Amniotic epithelial cell (primary cell): ENCODE measurements at places on chromosomes 4 and X.

DNA sequence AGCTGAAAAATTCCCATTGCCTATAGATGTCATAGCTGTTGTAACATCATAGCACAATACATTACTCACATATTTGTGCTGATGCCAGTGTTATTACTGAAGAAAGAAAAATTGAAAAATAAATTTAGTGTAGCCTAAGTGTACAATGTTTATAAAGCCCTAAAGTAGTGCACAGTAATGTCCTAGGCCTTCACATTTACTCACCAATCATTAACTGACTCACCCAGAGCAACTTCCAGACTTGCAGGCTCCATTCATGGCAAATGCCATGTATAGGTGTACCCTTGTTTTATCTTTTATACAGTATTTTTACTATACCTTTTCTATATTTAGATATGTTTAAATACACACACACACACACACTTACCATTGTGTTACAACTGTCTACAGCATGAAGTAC lies 265.4 kb upstream of the MAGEB18 start:
- DNase-seq = no peak

DNA sequence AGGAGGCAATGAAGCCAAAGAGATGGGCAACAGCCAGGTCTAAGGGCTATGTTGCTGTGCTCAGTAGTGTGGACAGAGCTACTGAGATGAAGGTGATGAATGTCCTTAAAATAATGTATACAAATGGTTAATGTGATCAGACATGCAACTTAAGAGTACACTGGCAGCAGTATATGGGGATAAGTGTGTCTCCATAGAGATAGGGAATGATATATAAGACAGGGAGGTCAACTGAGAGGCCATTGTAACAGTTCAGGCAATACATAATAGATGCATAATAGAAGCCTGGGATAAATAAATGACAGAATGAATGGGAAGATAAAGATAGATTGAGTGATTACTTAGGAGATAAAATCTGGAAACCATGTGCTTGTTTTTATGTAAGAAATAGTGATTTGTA lies 250.0 kb downstream of the CFAP299 start:
- DNase-seq = no peak

GRCh38 chr4:72484981-72485380 lies 84.0 kb downstream of the ADAMTS3 start:
- DNase-seq = no peak

- no peak for DNase-seq
Observed at GRCh38 chr4:53520116-53520515, 71.2 kb downstream of the LNX1 start.

DNA sequence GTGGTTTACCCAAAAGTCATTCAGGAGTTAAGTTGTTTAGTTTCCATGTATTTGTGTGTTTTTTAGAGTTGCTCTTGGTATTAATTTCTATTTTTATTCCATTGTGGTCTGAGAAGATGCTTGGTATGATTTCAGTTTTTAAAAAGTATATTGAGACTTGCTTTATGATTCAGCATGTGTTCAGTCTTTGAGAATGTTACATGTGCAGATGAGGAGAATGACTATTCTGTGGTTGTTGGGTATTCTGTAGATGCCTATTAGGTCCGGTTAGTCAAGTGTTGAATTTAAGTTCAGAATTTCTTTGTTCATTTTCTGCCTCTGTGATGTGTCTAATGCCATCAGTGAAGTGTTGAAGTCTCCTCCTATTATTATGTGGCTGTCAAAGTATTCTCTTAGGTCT lies 249.4 kb downstream of the ARHGAP10 start:
- DNase-seq = peak; percentile 52

DNA sequence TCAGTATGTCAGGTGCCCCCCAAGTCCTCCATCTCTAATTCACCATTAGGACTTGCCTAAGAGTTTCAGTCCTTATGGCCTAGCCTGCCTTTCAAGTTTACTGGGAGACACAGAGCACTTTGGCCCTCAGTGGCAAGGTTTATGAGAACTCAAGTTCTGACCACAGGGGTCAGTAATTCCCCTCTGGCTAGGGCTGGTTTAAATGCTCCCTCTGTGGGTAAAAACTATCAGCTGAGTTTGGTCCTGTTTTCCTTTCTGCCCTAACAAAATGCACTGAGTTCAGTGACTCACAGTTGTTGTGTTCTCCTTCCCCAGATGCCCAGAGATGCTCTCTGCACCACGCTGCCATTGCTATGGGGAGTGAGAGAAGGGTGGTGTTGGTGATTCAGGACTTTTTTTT lies 163.2 kb downstream of the RELL1 start:
- DNase-seq = no peak

DNA sequence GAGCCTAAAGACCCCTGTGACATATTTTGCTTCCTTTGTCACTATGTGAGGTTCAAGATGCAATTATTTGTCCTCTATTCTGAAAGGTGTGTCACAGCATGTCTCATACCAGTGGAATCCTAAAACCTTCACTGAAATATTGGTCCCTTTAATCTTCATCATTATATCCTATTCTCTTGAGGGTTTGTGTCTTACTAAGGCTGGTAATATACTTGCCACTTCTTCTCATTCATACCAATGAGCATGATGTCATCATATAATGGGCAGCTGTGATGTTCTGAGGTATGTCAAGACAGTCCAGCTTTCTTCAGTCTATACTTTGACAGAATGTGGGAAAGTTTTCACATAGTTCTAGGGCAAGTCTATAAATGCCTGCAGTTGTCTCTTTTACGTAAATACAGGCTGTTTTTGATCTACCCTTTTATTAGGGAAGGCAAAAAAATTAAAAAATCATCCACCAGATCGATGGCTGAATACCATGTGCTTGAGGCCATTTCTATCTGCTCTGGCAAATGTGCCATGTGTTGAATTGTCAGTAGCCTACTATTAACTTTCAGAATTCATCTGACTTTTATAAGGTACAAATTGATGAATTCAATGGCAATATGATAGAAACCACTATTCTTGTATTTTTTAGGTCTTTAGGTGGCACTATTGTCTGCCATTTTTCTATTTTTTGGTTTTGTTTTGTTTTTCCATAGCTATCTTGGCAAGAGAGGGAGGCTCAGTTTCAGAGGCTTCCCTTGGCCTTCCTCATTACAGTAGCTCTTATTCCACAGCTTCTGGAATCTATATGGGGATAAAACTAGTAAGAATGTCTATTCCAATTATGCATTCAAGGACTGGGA lies 209.0 kb downstream of the PPARGC1A start:
- DNase-seq = no peak

DNA sequence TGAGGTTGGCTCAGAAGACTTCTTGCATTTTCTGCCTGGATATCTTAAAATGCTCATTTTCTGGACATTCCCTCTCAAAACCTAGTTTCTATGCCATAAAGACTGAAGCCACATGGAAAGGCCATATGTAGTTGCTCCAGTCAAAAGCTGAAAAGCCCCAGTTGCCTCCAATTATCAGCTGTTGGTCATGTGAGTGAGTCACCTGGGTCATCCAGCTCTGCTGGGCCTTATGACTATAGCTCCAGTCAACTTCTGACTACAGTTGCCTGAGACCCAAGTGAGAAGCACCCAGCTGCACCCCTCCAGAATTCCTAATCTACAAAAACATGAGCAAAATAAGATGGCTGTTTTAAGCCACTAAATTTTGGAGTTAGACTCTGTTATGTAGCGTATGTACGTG lies 41.9 kb downstream of the HELQ start:
- DNase-seq = no peak

- DNase-seq = peak; percentile 45
Observed at GRCh38 chr4:7867701-7868435, 71.8 kb downstream of the AFAP1 start.

- peak; percentile 85 for DNase-seq
Observed at GRCh38 chr4:41120297-41121217, 93.8 kb downstream of the APBB2 start.

DNA sequence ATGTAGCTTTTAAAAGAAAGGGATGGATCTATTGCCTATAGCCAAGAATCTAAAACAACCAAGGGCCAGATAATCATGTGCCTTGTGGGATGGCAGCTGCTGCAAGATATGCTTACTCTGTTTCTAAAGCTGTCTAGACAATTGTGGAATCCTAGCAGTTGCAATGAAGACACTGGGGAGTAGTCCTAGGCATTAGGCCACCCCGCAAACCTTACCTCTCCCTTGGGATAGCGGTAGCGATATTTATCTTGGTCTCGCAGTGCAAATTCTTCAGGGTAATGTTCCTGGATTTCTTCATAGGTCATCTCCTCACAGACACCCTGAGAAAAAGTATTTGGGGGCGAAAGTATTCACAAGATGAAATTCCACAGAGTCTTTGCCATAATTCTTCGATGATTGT lies 24.6 kb downstream of the TRO start:
- peak; percentile 60 for DNase-seq
